Urinary bladder (tissue), 4 donors: ENCODE measurements at places on chromosomes 2 and 18. TPM values are rescaled to one million over a fixed set of nuclear protein-coding genes. Genes with fewer than 3 reads are reported as not detected.

GRCh38 chr2:160075171-160075570 is 12.8 kb upstream of the PLA2R1 start:
- DNase-seq = no peak

- no peak for DNase-seq
Observed at GRCh38 chr2:197140045-197140444, 170.5 kb downstream of the ANKRD44 start.

DNA sequence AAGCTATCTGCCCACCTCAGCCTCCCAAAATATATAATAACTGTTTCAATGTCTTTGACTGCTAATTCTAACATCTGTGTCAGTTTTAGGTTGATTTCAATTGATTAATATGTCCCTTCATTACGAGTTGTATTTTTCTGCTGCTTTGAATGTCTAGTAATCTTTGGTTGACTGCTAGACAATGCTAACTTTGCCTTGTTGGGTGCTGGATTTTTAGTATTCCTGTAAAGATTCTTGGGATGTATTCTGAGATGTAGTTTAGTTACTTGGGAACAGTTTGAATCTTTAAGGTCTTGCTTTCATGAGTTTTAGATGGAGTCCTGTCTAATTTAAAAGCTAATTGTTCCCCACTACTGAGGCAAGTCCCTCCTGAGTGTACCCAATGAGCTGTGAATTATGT is 114.4 kb downstream of the TFCP2L1 start:
- no peak for DNase-seq

GRCh38 chr18:22983175-22983574 is 50.0 kb downstream of the RBBP8 start:
- DNase-seq = no peak

DNA sequence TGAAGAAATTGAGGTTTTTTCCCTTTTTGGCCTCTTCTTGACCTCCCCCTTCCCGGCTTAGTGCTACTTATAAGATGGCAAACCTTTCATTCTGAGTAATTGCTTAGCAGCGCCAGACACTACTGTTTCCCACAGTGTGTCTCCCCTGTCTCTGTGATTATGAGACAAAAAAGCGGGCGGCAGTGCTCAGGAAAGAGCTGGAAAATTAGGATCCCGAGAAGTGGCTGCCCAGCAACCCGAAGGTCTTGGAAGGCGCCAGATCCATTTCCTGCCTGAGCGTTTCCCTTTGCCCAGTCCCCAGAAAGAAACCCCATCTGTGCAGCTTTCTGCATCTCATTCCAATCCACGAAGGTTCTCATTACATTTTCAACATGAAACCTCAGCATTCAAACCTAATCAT is 191.9 kb upstream of the APCDD1 start:
- DNase-seq = no peak

- no peak for DNase-seq
Observed at GRCh38 chr2:98548920-98549818, 59.1 kb downstream of the COA5 start.

DNA sequence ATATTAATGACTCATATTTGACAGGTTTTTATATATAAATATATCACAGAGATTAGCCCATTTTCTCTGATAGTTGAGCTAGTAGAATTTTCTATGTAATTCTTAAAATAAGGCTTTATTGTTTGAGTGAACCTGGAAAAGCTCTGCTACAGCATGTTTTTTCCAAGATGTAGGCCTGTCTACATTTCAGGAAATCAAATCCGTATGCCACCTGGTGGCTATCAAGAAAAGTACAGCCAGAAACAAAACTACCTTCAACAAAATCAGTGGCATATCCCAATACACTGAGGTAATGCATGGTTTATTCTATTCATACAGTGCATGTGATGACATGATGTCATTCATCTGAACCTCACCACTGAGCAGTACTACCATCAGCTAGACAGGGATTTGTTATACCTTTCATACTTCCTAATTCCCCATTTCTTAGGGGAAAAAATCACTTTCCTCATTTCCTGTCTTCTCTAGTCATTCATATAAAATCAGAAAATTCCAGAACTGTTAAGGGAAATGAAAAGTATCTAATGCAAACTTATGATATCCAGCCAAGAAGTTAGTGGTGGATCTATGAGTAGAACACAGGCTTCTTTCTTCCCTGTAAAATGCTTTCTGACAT is 310.4 kb upstream of the SYT4 start:
- no peak for DNase-seq

Gene RFX8
- 0.69 TPM for total RNA-seq
